Karpas-422 (cell line): ENCODE measurements at places on chromosomes 7 and 10.

- peak; percentile 81 for DNase-seq
These were observed 12.0 kb upstream of the RASSF4 start for GRCh38 chr10:44947371-44948152.

- no peak for DNase-seq
These were observed 3.9 kb upstream of the DNMBP start for GRCh38 chr10:100013621-100014020.

GRCh38 chr7:11327633-11328032, 354.0 kb downstream of the PHF14 start:
- DNase-seq, result peak; percentile 57

DNA sequence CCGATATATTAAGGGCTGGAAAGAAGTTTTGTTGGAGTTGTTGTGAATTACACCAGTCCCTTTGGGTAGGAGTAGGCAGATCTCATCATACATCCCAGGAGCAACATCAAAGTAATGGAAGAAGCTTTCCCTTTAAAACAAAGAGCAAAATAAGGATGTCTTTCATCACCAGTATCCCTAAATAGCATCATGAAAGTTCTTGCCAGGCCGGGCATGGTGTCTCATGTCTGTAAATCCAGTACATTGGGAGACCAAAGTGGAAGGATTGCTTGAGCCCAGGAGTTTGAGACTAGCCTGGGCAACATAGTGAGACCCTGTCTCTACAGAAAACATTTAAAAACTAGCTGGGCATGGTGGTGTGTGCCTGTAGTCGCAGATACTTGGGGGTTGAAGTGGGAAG, 38.7 kb downstream of the LRRC20 start:
- DNase-seq, result no peak

GRCh38 chr7:78587443-78588044, 789.0 kb downstream of the PHTF2 start:
- peak; percentile 70 for DNase-seq

- DNase-seq, result peak; percentile 84
These were observed 3.5 kb downstream of the NOS3 start for GRCh38 chr7:150994141-150994837.

GRCh38 chr10:72308320-72308987, 34.7 kb downstream of the DDIT4 start:
- no peak for DNase-seq

DNA sequence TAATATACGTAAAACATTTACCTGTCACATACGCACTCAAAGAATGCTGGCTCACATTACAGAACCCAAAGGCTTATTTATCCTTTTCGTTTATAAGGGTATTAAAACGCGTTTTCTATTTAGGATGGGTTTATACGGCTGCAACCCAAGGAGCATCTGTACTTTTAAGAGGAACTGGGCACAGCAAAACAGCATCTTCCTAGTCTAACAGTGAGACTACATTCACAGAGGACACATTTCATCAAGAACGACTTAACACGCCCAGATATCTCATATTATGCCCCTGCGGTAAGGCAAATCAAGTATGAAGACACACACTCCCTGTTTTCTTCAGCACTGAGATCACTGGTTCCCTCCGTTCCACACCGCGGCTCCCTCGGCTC, 533 bp upstream of the DMTF1 start:
- DNase-seq, result no peak

DNA sequence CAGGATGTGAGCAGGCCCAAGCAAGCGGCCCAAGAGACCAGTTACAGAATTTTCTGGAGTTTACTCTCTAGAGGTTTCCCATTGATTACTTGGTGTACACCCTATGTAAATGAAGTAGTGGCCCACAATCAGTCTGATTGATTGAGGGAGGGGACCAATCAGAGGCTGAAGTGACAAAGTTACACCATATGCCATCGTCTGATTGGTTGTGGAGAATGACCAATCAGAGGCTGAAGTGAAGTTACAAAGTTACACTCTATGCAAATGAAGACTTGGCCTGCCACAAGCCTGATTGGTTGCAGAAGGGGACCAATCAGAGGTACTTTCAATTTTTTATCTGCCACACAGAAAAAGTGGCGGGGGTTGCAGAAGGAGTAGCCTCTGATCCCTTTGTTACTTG, 83.7 kb downstream of the KIF20B start:
- peak; percentile 40 for DNase-seq

- DNase-seq, result no peak
These were observed 88.1 kb downstream of the COBL start for GRCh38 chr7:51228386-51228958.

GRCh38 chr7:22404421-22405023, 47.6 kb upstream of the RAPGEF5 start:
- no peak for DNase-seq

DNA sequence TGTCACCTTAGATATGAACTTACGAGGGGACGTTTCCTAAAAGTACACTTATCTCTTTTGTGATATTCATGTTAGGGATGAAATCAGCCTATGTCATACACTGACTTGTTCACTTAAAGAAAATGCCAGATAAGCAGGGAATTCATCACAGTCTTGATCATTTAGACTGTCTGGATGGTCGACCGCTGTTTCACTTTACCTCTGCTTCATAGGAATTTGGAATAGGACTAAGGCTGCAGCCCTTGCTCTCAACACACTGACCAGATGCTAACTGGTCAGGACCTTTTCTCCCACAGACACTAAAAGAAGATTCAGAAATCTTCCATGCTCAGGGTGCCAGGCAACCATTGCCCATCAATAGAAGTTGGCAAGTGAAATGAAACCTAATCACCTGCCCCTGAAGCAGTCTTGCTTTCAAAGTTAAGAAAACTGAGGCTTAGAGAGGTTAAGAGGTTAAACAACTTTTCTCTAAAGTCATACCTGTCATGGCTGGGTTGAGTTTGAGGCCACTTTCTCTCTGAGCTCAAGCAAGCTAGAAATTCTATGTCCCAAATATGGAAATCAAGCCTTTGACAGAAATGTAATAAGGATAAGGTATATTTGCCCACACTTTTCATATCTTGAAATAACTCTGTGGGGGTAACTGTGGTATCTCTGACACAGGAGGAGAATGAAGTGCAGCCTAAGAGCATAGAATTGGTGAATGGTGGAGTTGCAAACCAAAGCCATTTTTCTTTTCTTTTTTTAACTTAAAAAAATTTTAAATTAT, 77.1 kb downstream of the MAP3K8 start:
- DNase-seq, result peak; percentile 94

DNA sequence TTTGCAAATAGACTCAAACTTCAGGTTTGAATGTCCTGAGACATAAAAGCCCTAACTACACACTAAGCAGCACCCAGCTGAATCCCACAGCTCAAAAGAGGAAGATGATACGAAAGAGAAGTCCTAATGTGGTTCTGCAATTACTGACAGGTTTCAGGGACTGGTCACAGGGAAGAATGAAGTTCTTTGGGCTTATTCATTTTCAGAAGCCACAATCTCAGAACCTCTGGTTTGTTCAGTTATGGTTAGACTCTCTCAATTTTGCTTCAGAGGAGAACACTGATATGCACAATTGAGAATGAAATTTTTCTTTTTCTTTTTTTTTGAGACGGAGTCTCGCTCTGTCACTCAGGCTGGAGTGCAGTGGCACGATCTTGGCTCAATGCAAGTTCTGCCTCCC, 94.6 kb upstream of the FAM180A start:
- peak; percentile 60 for DNase-seq

DNA sequence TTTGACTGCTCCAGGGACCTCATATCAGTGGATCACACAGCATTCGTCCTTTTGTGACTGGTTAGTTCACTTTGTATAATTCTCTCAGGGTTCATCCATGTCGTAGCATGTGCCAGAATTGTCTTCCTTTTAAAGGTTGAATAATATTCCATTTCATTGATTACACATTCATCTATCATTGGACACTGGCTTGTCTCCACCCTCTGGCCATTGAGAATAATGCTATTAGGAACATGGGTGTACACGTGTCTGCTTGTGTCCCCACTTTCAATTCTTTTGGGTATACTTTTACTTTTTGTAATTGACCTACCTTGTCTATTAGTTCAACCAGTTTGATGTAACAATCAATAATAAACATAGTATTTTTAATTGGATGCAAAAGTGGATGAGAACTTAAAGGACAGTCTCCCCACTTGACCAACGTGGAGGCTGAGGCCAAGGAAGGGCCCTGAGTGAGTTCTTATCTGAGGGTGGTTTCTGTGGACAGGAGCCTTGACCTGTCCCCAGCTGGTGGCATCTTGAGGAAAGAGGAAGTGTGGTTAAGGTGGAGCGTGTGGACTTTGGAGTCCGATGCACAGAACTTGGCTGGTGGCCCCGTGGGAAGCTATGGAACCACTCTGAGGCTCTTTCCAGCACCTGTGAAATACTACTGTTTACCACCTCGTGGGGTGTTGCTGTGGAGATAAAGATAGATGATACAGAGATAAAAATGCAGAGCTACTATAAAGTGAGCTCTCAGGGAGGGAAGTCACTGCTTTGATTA, 16.6 kb downstream of the WDFY4 start:
- DNase-seq, result peak; percentile 61

GRCh38 chr10:106132956-106133355, 1031.5 kb downstream of the SORCS1 start:
- DNase-seq, result no peak

DNA sequence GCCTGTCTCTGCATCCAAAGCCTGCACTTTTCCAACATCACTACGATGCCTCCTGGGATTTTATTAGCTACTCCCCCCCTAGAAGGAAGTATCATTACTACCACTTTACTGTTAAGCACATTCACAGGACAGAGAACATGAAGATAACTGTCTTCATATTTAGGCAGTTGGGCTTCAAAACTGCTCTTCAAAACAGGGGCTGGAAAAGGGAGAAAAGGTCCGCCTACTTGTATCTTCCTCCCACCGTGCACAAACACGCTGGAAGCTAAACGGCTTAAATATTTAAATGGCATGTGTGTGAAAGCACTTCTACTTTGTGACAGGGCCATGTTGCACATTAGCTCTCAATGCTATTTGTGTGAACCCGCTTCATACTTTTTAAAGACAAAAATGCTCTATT, 999 bp downstream of the ITIH5 start:
- DNase-seq, result no peak

DNA sequence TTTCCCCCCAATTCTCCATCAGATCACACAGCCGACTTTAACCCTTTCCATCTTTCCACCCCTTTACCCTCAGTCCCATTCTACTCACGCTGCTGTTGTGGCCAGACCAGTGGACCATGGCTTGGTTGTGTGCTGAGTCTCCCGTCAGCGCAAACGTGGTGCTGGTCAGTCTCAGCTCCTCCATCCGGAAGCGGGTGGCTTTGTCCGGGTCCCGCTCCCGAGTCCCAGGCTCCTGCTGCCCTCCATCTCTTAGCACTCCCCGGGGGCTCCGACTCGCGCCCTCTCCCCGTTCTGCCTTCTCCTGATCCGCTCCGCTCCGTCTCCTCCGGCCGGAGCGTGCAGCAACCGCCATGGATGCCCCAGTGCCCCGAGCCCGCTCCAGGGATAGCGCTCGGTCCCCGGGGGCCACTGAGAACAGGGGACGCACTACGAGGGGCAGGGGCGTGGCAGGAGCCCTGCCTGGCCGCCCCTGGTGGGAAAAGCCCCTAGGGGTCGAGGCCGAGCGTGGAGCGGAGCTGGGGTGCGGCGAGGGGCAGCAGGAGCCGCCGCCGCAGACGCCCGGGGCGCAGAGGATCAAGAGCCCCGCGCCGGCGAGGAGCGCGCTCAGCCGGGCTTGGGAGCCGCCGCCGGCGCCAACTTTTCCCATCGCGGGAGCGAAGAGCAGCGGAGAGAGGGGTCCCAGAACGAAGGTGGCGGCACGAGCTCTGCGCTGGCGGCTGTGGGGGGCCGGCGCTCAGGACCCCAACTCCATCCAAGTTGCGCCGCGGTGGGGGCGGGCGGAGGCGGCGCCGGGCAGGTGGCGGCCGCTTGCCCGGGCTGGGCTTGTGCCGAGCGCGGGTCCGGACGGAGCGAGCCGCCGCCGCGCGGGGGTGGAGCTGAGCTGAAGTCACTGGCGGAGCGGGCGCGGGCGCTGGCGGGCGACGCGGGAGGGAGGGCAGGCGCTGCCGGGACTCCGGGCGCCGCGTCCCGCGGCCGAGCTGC, at the start of gene SORCS1:
SORCS1 (minus strand) TSS at position 826 of the 981 bp plus-strand sequence.
- DNase-seq, result no peak

GRCh38 chr10:68233046-68233445, 1.1 kb upstream of the ATOH7 start:
- DNase-seq, result no peak

DNA sequence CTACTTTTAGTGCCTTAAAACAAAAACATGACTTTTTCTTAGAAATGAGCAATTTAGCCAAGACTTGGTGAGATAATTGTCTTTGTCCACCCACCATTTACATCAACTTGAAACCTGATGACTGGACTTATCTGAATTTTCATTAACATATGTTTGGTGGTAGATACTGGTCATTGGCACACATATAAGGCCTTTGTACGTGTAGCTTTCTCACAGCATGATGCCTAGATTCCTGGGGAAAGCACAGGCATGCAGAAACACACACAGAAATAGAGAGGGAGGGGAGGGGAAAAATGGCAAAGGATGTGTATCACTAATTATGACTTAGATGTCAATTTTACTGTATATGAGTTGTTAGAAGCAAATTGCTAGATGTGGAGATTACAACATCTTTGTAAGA, 488.4 kb downstream of the NXPH1 start:
- no peak for DNase-seq

- no peak for DNase-seq
These were observed 60.7 kb downstream of the ABCB4 start for GRCh38 chr7:87414794-87415188.

GRCh38 chr7:70710651-70711050, 421.3 kb upstream of the GALNT17 start:
- no peak for DNase-seq

DNA sequence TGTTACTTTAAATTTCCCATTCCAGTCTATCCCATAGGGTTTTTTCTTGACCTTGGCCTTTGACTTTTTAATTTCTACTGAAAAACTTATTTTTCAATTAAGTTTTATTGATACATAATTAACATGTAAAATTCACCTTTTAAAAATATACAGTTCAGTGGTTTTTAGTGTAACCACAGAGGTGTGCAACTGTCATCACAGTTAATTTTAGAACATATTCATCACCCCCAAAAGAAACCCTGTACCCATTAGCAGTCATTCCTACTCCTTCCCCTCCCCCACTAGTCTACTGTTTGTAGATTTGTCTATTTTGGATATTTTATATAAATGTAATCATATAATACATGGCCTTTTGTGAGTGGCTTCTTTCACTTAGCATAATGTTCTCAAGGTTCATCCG, 96.5 kb upstream of the GJD4 start:
- DNase-seq, result no peak

GRCh38 chr10:103519798-103520197, 26.3 kb downstream of the NEURL1 start:
- DNase-seq, result no peak

DNA sequence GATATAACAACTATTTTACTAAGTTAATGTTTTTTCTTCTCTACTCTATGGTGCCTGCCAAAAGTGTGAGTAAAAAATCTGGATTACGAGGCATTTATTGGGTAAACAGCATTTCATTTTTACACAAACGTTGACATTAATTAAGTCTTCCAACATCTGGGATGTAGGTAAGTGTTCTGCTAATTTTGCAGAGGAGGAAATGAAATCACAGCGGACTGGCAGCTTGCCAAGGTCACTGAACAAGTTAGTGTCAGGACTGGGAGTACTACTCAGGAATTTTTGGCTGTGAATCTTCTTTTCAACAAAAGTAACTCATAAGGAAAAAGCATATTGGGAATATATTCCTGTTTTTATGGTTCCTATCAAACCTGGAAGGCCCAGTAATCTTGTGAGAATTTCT, 612.1 kb upstream of the FZD8 start:
- DNase-seq, result no peak

- DNase-seq, result no peak
These were observed 10.0 kb upstream of the TNS3 start for GRCh38 chr7:47591655-47592572.
